Left ventricle myocardium inferior (tissue), 1 donor: ENCODE measurements at places on chromosomes 2 and 18. TPM values are rescaled to one million over a fixed set of nuclear protein-coding genes. Genes with fewer than 3 reads are reported as not detected.
A peak's percentile ranks its signal among the peaks of the same experiment; 100 is the strongest.

- DNase-seq: no peak
- peaks cover 63% of the 10 kb centered on the region for H3K4me1 ChIP-seq
- peak overlapping the region; percentile 74 for H3K27ac ChIP-seq
- H3K27me3 ChIP-seq: no peaks in the 10 kb centered on the region
- H3K36me3 ChIP-seq: no peaks in the 10 kb centered on the region
- no peak overlapping the region for H3K4me3 ChIP-seq
Observed at GRCh38 chr2:191321861-191322662, 76.9 kb downstream of the MYO1B start.

BZW1 gene
- total RNA-seq: 63.2 TPM

GRCh38 chr2:96167407-96168013, 22.3 kb upstream of the DUSP2 start:
- DNase-seq: no peak
- H3K4me3 ChIP-seq: no peak overlapping the region
- no peaks in the 10 kb centered on the region for H3K4me1 ChIP-seq
- no peaks in the 10 kb centered on the region for H3K36me3 ChIP-seq
- no peak overlapping the region for H3K27ac ChIP-seq

- no peaks in the 10 kb centered on the region for H3K27me3 ChIP-seq
- no peaks in the 10 kb centered on the region for H3K4me1 ChIP-seq
- no peak for DNase-seq
- no peak overlapping the region for H3K27ac ChIP-seq
- H3K4me3 ChIP-seq: no peak overlapping the region
Observed at GRCh38 chr18:5420906-5421305, 122.9 kb downstream of the EPB41L3 start.

HOXD1 gene
- not detected for total RNA-seq

DNA sequence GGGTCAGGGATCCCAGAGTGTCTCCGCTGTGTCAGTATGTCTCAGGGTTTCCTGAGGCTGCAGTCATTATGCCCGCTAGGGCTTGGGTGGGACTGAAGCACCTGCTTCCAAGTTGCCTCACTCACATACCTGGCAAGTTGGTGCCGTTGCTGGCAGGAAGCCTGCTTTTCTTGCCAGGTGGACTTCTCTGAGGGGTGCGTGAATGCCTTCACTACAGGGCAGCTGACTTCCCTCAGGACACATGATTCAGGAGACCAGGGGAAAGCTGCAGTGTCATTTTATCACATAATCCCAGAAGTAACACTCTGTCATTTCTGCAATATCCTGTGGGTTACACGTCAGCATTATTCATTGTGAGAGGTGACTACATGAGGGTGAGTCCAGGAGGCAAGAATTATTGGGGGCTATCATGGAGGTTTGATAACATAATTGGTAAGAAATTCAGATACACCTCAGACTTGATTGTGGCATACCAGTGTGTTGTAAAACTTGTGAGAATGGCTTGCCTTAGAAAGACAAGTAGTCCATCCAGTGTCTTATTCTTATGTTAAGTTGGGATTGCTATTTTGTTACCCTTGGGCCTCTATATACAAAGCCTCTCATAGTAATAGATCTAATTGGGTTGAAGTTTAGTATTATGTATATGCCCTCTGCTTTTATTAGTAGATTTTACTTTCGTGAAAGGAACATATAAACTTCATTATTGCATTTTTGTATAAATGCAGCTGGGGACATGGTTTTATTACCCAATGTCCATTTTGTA, 44.1 kb downstream of the NEDD4L start:
- H3K36me3 ChIP-seq: no peaks in the 10 kb centered on the region
- H3K4me1 ChIP-seq: no peaks in the 10 kb centered on the region
- H3K4me3 ChIP-seq: no peak overlapping the region
- no peak for DNase-seq
- H3K27me3 ChIP-seq: no peaks in the 10 kb centered on the region

DNA sequence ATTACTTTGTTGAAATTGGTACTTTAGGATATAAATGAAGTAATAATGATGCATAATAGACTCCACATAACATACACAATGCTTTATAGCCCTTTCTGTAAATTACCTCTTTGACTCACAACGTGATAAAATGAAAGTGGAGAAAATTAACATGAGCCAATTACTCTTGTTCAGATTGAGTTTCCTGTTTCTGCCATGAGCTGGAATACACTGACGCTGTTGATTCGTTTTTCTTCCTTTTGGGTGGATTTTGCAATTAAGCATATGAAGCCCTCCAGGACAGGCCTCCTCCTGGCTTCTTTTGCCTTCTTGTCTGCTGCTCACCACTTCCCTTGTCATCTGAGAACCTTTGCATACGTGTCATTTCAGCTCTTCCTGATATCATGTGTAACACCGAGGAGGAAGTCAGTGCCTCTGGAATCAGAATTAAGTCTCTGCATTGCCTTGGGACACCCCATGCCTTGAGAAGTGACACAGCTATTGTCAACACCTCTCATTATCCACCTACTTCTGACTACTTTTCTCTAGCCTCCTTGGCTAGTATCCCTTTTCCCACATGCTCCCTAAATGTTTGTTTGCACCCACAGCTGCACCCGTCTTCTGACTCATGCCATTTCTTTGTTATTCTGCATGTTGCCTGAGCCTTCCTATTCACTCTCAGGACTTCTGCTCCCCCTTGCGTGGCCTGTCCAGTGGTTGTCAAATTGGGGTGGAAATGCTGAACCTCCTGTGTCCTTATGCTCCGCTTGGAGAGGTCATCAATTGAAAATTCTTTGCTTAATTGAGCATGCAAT, 134.1 kb downstream of the FMNL2 start:
- no peaks in the 10 kb centered on the region for H3K36me3 ChIP-seq
- peak overlapping the region; percentile 41 for H3K4me3 ChIP-seq
- H3K27ac ChIP-seq: peak overlapping the region; percentile 65

GRCh38 chr18:71784777-71785176, 759.4 kb downstream of the CBLN2 start:
- H3K27me3 ChIP-seq: no peaks in the 10 kb centered on the region
- H3K4me1 ChIP-seq: no peaks in the 10 kb centered on the region
- no peak overlapping the region for H3K27ac ChIP-seq
- no peaks in the 10 kb centered on the region for H3K36me3 ChIP-seq
- no peak for DNase-seq
- H3K4me3 ChIP-seq: no peak overlapping the region

GRCh38 chr2:112674229-112674628, 28.5 kb downstream of the SLC20A1 start:
- no peaks in the 10 kb centered on the region for H3K36me3 ChIP-seq
- no peaks in the 10 kb centered on the region for H3K27me3 ChIP-seq
- H3K4me1 ChIP-seq: peaks cover 6% of the 10 kb centered on the region
- no peak overlapping the region for H3K4me3 ChIP-seq

DNA sequence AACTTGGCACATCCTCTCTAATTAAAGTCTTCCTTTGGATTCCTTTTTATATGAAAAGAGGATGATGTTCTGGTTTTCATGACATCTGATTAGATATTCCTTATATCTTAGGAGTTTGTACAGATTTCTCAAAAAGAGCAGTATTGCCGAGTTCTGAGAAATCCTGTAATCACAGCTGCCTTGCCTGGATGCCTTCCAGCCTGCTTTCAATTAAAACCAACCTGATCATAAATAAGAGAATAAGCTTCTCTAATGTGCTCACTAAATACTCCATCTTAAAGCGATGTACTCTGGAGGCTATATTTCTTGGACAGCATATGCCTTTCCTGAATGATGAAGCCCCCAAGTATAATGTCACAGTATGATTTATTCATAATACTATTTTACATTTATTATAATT, 1203.8 kb upstream of the PIK3C3 start:
- no peaks in the 10 kb centered on the region for H3K27me3 ChIP-seq
- H3K27ac ChIP-seq: no peak overlapping the region
- H3K4me1 ChIP-seq: no peaks in the 10 kb centered on the region
- no peaks in the 10 kb centered on the region for H3K36me3 ChIP-seq
- H3K4me3 ChIP-seq: no peak overlapping the region
- DNase-seq: no peak

- H3K36me3 ChIP-seq: no peaks in the 10 kb centered on the region
- H3K27ac ChIP-seq: no peak overlapping the region
- H3K4me3 ChIP-seq: no peak overlapping the region
- DNase-seq: no peak
- peaks cover 79% of the 10 kb centered on the region for H3K4me1 ChIP-seq
Observed at GRCh38 chr2:65355186-65355831, 77.1 kb downstream of the SPRED2 start.

DNA sequence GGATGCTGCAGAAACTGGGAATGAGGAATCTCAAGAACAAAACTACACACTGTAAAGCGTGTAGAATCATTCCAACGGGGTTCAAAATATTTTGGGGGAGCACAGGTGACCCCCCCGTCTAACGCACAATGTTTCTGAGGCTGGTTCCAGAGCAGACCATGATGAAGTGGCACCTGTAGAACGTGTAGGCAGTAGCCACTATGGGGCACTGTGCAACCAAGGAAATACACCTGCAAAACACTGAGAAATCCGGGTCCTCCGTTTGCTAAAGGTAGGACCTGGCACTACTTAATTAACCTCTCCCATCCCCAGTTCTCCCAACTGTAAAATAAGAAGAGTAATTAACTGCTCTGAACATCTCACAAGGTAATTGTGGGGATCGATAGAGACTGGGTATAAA, 22.6 kb downstream of the ST6GAL2 start:
- H3K27ac ChIP-seq: no peak overlapping the region
- H3K4me3 ChIP-seq: no peak overlapping the region
- peaks cover 10% of the 10 kb centered on the region for H3K27me3 ChIP-seq

GRCh38 chr2:226295681-226296080, 503.9 kb downstream of the IRS1 start:
- no peak overlapping the region for H3K27ac ChIP-seq
- no peaks in the 10 kb centered on the region for H3K36me3 ChIP-seq
- no peaks in the 10 kb centered on the region for H3K27me3 ChIP-seq
- H3K4me1 ChIP-seq: no peaks in the 10 kb centered on the region
- DNase-seq: no peak
- no peak overlapping the region for H3K4me3 ChIP-seq

UPP2 gene
- not detected for total RNA-seq

DNA sequence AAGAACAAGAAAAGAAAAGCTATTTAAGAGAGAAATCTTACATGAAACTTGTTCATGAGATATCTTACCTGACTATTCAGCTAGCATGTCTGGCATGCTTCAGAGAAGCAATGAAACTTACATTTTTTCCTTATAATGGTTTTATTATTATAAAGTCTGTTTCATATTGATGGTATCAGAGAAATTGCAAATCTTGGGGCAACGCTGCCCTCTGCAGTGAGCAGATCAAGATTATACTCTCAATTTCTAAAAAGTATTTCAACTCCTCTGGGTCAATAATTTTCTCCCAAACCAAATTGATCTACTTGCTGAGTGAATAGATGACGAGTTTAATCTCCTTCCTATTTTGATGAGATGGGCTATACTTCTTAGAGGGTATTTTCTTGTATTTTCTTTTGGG, 235.6 kb downstream of the NUP35 start:
- no peaks in the 10 kb centered on the region for H3K4me1 ChIP-seq
- H3K27me3 ChIP-seq: no peaks in the 10 kb centered on the region
- H3K27ac ChIP-seq: no peak overlapping the region
- H3K4me3 ChIP-seq: no peak overlapping the region
